HCEC 1CT (cell line): ENCODE measurements at places on chromosomes 4 and X.

- no peak for DNase-seq
Observed at GRCh38 chrX:120087289-120088017, 10.0 kb upstream of the RHOXF2B start.

DNA sequence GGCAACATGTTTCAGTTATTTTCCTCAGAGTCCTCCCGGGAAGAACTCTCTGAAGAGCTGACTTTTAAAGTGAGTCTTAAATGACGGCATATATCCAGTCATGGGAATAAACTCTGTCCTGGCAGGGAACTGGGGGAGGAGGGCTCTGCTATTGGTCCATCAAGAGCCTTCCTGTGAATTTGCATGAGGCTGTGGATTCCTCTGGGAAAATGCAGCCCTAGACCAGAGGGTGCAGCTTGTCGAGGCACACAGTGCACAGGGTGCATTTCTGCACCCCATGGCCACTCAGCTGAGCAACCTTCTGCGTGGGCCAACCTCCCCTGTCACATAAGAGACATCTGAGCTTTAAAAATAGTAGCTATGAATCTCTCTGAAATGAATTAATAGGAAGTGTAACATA is 360.0 kb downstream of the GALNTL6 start:
- no peak for DNase-seq

DNA sequence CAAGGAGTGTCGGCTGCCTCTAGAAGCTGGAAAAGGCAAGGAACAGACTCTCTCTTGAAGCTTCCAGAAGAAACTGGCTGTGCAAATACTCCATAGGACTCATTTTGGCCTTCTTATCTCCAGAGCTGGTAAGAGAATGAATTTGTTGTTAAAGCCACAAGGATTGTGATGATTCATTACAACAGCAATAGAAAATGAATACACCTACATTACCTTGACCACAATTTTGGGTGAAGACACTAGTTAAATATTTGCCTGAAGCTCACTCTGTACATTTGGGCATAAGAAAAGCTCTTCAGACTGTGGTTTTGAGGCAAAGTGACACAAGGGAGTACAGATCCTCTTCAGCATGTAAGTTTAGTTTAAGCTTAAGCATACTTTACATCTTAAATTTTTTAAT is 134.5 kb upstream of the TLL1 start:
- no peak for DNase-seq

- peak; percentile 38 for DNase-seq
Observed at GRCh38 chr4:111639120-111639690, 506.0 kb upstream of the FAM241A start.

DNA sequence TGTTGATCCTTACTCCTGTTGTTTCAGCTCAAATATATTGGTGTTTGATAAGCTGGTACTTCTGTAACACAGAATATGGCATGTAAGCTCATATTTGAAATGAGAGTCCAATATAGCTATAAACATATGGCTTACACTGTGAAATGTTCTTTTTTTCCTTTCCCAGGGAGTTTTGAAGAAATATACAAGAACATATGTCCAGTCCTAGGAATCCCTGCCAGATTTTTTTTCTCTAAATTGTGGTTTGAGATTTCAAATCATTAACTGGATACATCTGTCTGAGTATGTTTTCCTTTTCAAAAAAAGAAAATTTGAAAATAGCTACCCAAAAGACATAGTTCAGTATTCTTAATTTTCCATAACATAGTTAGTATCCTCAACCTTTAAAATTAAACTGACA is 60.2 kb downstream of the HMGB2 start:
- DNase-seq: no peak

DNA sequence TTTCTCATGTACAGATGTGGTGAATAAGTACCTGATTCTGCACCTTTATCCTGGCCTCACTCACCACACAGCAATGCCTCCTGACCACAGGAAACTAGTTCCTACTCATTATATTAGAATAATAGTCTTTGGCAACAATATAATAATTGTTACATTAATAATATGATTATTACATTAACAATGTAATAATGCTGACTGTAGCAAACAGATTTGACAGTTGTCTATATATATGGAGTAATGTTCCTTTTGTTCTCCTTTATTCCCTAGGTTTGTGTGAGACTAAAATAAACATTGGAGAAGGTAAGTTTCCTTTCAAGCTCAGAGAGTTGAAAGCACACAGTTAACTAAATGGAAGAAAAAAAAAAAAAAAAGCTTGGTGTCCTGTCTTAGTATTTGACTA is 40.6 kb upstream of the NAA11 start:
- no peak for DNase-seq

DNA sequence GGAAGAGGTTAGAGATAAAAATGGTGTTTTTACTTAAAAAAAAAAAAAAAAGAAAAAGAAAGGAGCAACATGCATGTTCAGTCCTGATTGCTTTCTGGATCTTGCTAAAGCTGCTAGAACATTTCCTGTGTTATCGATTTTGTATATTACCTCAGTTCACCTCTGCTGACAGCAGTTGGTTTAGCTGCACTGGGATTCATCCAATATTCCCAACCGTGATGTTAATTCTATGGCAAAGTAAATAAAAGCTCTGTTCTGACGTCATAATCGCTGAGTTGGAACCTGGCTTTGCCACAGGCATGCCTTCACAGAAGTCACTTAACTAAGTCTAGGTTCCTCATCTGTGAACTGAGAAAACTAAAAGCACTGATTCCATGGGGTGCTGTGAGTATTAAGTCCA is 90.7 kb upstream of the SORBS2 start:
- no peak for DNase-seq

DNA sequence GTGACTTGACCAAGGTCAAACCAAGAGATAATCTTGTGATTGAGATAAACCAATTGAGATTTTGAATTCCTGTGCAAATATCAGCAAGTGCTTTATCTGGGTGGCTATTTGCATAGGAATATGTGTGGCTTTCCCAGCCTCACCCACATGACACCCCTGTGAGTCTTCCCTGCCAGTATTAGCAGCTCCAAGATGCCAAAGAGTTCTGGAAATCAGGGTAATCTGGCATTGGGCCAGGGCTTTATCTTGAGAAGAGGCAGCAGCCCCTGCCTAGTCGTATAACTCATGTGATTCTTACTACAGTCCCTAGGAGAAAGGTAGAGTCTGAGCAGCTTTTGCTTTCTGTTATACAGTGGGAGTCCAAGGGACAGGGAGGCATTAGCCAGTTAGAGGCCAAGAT is 87.7 kb downstream of the RLIM start:
- DNase-seq: no peak

DNA sequence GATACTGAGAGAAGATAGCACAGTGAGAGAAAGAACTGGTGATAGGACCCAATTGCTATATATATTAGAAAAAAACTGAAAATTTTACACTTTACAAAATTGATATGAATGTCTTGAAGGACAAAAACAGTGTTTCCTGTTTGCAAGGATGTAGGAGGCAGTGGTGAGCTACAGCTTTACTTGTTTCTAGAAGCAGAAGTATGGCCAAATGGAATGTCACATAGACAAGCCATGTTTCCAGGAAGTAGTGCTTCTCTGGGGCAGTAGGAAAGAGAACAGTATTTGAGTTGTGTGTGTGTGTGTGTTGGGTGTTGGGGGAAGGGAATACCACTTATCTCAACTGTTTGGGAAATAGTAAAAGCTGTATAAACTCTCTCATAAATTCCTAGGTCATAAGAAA is 60.9 kb upstream of the IBSP start:
- no peak for DNase-seq

DNA sequence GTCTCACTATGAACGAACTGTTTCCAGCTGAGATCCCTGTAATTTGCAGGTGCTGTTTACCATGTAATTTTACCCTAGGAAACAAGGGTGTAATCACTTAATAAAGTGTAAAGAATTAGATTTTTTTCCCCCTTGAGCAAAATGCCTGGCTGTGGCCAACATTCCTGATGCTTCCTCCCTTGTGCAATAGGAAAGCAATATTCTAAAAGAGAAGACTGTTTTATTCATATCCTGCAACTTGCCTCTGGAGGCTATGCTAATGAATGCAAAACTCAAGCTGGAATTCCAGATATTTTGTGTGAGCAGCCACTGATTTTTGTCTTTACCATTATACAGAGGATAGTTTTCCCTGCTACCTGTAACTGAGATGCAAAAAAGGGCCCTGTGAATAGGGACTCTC is 98.0 kb downstream of the AWAT2 start:
- DNase-seq: no peak

- DNase-seq: no peak
Observed at GRCh38 chr4:81675791-81676393, 204.2 kb upstream of the RASGEF1B start.

DNA sequence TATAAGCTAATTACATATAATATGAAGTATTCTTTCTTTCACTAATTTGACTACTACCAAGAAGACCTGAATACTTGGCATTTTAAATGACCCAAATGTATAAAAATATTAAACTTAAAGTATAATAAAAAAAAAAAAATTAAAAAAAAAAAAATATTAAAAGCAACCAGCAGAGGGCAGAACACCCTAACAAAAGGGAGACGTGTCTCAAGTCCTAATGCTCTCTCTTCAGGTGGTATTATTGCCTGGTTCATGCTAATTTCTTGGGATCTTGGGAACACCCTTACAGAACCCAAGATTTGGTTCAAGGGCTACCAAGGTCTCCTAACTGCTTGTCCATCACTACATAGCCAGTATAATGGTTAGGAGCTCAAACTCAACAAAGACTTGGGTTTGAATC is 754.8 kb downstream of the RAB28 start:
- no peak for DNase-seq

DNA sequence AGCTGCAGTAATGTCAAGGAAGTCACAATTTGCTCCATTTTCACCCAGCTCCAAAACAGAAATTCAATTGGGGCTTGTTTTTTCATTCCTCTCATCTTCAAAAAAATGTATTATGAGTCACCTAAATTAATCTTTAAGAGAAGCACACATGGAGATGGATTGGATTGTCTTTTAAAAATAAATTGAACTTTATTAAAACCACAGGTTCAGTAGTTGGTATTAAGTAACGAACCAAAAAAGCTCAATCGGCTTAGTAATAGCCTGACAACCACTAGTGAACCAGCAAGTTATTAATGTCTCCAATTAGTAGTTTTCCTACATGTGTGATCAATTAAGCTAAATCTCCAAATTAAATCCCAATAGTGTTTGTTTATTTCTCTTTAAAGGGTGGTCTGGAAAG is 283.5 kb upstream of the GIMD1 start:
- no peak for DNase-seq

- peak; percentile 93 for DNase-seq
Observed at GRCh38 chrX:45621376-45622041, 420.8 kb upstream of the DIPK2B start.
